Ovary (tissue), 10 donors: ENCODE measurements at places on chromosomes 5 and 9. TPM values are rescaled to one million over a fixed set of nuclear protein-coding genes. Genes with fewer than 3 reads are reported as not detected.

GRCh38 chr5:68070591-68071281, 144.8 kb upstream of the PIK3R1 start:
- DNase-seq: no peak

GRCh38 chr5:73120222-73121118, at the start of gene TMEM171:
TMEM171 (plus strand) TSS chr5:73120575; CDS start chr5:73123374, 2,799 bp downstream.
- DNase-seq: no peak

DNA sequence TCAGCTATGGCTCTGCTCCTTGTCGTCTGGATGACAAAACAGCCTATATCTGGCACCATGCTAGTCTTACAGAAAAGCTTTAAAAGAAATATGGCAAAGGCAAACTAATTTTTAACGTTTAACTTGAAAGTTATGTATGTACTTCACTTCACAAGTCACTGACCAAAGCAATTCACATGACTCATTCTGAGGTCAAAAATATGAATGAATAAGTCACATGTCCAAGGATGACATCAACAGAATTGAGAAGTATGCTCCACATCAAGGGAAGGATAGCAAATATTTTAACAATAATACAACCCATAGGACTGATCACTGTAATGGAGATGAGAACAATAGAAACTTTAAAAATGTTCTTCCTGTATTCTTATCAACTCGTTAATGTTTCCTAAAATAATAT, 1072.6 kb upstream of the NUDT12 start:
- no peak for DNase-seq

GRCh38 chr9:4321554-4321953, 21.7 kb upstream of the GLIS3 start:
- DNase-seq: no peak

- peak; percentile 43 for DNase-seq
Measured at GRCh38 chr9:128114326-128115186, 13.0 kb downstream of the PTGES2 start.

DNA sequence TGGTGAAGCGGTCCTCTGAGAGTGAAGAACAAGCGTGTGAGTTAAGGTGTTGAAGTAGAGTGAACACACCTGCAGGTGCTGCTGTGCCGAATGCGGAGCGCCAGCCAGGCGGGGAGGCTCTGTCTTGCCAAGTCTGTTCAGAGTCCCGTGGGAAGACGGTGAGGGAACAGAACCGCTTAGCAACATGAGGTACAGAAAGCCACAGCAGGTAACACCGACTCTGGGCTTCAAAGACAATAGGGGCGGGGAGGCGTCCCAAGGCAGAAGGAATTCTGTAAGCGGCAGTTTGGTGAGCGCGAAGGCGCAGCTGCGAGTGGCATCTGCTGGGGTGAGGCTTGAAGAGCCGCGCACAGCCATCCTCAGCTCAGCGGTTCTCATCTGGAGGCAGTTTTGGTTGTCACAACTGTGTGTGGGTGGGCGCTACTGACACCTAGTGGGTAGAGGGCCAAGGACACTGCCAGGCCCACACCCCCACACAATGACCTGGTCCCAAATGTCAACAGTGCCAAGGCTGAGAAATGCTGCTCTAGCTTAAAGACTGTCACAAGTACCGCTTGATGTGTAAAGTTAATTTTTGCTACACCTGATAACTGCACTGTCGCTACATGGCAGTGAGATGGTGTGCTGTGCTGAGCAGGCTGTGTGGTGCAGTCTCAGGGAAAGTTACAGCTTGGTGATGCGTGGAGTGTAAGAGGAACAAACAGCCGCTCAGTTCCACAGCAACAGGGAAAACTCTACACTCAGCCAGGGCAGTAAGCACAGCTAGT, 67.4 kb upstream of the TBC1D9B start:
- peak; percentile 19 for DNase-seq

DNA sequence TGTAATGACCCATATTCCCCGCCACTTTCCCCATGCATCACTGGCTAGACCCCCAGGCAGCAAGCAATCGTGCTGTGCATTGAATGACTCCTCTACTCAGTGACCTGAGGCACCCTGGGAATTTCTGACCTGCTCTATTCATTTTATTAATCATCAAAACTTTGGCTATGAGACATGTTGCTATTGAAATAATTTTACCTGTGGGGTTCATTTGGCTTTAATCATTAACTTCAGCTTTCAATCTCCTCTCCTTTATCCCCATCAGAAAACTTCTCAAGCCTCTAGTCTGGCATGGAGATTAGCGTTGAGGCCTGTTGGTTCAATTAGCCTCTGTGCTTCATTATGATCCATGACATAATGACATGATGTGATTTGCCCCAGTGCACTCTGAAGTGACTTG, 429.0 kb downstream of the ZNF608 start:
- no peak for DNase-seq

DNA sequence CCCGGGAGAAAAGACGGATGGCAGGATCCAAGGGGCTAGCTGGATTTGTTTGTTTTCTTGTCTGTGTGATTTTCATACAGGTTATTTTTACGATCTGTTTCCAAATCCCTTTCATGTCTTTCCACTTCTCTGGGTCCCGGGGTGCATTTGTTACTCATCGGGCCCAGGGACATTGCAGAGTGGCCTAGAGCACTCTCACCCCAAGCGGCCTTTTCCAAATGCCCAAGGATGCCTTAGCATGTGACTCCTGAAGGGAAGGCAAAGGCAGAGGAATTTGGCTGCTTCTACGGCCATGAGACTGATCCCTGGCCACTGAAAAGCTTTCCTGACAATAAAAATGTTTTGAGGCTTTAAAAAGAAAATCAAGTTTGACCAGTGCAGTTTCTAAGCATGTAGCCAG, 94.2 kb downstream of the SYK start:
- DNase-seq: no peak

GRCh38 chr5:80933036-80933435, 27.1 kb upstream of the RASGRF2 start:
- DNase-seq: no peak

- DNase-seq: no peak
Measured at GRCh38 chr5:78000191-78000590, 224.1 kb upstream of the TBCA start.

Gene RACK1
- 2,570 TPM for total RNA-seq

Gene SPINK6
- total RNA-seq: not detected

Gene PCDHB9
- 3.7 TPM for total RNA-seq
